ENCODE measurements at places on chromosomes 6 and 20.

- no peak for DNase-seq
Observed at GRCh38 chr20:34389206-34389953, 26.3 kb downstream of the ITCH start.

DNA sequence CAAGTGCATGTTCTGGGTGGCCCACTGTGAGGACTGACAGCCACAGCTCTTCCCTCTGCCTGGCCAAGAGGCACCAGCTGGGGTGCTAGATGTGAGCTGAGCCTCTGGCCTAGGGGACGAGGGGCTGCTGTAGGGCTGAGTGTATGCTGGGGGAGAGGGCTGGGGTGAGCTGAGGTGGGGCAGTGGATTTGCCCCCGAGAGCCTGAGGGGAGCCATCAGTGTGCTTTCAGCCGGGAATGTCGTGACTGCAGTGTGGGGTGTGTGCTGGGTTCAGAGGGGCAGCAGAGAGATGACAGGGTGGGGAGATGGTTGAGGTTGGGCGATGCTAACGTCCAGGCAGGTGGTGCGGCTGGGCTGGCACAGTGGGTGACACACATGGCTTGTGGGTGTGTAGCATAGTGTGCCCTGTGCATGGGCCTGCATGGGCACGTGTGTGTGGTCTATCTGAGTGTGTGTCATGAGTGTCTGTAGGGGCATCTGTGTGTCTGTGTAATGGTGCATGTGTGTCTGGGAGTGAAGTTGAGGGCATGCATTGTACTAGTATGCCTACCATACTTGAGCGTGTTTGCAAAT, 46.0 kb upstream of the BLCAP start:
- no peak for DNase-seq

GRCh38 chr20:54174457-54175175, 830 bp upstream of the CYP24A1 start:
- no peak for DNase-seq

GRCh38 chr6:147741389-147741788, 232.9 kb downstream of the SAMD5 start:
- DNase-seq, result no peak

GRCh38 chr20:31695849-31696804, 26.5 kb downstream of the BCL2L1 start:
- DNase-seq, result no peak

- DNase-seq, result no peak
Observed at GRCh38 chr6:3001773-3002293, 2.1 kb downstream of the NQO2 start.

- DNase-seq, result no peak
Observed at GRCh38 chr6:161696801-161697200, 422.9 kb upstream of the AGPAT4 start.

GRCh38 chr20:21182832-21183563, 57.1 kb downstream of the KIZ start:
- no peak for DNase-seq

DNA sequence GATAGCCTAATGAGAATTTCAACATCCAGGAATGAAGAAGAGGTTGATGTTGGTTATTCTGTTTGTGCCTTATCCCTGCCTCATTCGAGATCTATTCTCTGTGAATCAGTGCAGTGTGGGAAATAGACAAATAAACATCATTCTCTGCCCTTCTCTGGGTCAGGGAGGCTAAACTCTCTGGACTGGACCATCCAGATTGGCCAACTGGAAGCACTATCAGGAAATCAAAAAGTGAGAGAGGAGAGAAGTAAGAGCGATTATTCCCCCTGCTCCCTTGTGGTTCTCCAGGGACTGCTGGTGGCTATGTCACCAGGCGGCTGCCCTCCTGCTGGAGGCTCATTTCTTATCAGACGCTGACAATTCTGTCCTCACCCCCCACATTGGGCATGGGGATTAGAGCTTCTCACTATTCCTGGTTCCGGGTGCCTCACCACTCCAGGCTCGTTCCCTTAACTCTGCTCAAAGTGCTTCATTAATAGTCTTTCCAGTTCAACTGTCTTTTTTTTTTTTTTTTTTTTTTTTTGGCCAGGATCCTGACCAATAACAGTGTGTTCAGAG, 201.7 kb upstream of the RREB1 start:
- no peak for DNase-seq

DNA sequence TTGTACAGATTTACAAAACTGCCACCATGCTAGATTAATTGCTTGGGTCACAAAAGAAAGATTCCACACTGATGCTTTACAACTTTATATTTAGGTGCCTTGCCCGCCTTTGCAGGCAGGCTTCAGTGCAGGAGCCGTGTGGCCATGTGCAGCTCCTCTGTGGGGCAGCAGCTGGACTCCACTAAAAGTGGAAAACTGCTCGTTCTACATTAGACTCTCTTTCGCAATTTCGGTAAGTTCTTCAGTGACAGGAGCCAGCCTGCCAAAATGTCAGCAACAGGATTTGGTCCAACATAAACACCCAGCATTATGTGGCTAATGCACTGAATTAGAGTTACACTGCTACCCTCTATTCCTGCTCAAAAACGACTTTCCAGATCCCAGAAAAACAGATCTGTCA, 174.4 kb upstream of the KCNK16 start:
- DNase-seq, result no peak

- DNase-seq, result no peak
Observed at GRCh38 chr6:137266309-137266586, 47.1 kb upstream of the IFNGR1 start.

- no peak for DNase-seq
Observed at GRCh38 chr6:141963543-141964295, 169.0 kb upstream of the GJE1 start.

GRCh38 chr20:839626-840025, 6.1 kb downstream of the FAM110A start:
- no peak for DNase-seq

GRCh38 chr6:123925842-123926399, 122.3 kb downstream of the NKAIN2 start:
- DNase-seq, result no peak

DNA sequence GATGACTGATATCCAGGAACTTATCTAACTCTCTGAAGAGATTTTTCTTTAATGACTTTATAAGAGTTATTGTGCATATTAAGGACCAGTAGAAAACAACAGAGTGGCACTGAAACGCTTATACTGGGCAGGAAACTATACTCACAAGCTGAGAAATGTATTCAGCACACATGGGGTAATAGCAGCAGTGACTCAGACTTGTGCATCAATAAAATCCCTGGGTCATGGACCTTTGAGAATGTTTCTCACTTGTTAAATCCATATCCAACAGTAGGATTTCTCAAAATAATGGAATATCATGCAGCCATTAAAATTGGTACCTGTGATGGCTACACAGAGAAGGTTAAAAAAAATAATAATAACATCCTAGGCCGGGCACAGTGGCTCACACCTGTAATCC, 219.5 kb downstream of the BTBD9 start:
- DNase-seq, result no peak

DNA sequence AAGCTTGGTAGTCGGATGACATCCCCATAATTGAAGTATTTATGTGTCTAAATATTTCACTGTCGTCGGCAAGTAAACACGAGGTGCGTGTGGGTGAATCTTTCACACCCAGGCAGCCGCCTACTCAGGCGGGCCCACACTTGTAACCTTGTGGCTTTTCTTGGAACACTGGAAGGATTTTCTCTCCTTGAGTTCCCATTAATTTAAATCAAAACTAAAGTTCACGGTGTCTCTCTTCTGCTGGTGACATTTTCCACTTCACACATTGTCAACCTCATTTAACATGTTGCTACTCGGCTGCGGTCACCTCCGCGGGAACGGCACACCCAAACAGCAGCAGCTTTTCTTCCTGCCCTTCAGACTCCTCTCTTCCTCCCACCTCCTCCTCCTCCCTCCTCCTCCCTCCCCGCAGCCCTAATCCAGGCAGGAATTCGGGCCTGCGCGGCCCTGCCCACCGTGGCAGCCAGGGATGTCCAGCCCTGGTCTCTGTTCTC, 336.6 kb downstream of the QKI start:
- DNase-seq, result no peak

- no peak for DNase-seq
Observed at GRCh38 chr6:122704066-122704465, 75.5 kb upstream of the FABP7 start.

DNA sequence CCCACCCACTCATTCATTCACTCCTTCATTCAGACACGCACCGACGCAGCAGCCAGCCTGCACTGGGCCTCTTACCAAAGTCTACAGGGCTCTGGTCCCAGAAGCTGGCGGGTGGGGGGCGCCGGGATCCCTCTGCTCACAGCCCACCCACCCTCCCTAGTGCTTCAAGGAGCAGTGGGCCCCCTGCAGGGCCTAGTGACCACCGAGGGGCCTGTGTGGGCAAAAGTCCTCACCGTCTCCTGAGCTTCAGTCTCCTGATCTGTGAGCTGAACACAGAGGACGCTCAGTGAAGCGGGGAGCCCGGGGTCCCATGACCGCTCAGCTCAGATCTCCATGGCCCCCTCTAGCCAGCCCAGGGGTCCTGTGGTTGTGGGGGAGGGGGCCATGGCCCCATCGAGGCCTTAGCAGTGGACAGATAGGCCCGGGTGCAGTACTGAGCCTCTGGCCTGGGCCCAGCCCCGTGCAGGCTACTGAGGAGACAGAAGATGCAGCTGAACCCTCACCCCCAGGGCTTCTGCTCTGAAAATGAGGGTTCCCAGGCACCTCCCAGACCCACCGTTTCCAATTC, 33.4 kb upstream of the MRGBP start:
- no peak for DNase-seq

- no peak for DNase-seq
Observed at GRCh38 chr6:30041821-30042220, 19.2 kb upstream of the POLR1H start.

GRCh38 chr6:108836061-108836460, 12.2 kb upstream of the ARMC2 start:
- DNase-seq, result no peak

- DNase-seq, result no peak
Observed at GRCh38 chr6:136873748-136874147, 48.4 kb upstream of the SLC35D3 start.

- DNase-seq, result no peak
Observed at GRCh38 chr6:39714802-39715201, 10.4 kb downstream of the KIF6 start.

DNA sequence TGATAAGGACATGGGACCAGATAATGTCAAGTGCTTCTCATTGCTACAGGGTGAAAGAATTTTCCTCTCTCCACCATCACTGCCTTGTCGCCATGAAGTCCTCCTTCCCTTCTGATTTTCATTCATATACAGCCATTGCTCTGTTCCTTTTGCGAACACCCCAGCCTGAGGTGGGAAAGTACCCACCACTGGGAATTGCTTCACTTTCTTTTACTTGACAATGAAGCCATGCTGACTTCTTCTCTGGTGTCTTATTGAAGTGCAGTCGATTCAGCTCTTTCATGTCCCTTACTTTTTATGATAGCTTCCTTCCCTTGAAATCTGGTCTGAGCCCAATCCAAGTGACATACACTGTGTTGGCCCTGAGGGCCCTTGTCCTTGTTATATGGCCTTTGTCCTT, 16.2 kb downstream of the DAAM2 start:
- no peak for DNase-seq

- no peak for DNase-seq
Observed at GRCh38 chr6:13667655-13668054, 44.0 kb downstream of the RANBP9 start.

DNA sequence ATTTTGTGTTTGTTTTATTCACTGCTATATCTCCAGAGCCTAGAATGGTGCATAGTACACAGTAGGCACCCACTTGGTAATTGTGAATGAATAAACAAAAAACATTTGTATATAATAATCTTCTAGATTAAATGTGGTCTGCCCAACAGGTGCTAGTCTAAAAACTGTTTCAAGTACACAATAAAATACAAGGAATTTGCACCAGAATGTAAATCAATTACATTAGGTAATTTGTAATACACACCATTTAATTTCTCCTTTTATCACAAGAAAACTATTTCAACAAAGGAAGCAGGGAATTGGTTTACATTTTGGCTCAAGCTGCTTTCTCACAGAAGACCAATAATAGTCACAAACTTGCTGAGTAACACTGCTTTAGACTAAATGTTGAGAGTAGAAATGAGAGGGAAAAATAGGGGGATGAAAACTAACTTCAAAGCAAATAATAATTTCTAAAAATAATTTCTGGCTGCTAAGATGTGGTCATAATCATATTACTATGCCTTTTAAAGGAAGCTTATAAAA, 22.1 kb downstream of the RUNX2 start:
- no peak for DNase-seq

DNA sequence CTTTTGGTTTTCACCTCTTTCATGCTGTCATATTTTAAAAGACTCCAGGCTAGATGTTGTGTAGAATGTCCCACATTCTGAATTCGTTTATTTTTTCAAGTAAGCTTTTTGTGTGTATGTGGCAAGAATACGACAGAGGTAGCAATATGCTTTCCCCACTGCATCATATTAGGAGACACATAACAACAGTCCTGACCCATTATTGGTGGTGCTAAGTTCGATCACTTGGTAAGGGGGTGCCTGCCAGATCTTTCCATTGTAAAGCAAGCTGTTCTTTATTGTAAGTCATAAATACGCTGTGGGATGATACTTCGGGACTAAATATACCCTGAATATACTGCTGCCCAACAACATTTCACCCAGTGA, 588 bp upstream of the NCOA3 start:
- DNase-seq, result no peak

DNA sequence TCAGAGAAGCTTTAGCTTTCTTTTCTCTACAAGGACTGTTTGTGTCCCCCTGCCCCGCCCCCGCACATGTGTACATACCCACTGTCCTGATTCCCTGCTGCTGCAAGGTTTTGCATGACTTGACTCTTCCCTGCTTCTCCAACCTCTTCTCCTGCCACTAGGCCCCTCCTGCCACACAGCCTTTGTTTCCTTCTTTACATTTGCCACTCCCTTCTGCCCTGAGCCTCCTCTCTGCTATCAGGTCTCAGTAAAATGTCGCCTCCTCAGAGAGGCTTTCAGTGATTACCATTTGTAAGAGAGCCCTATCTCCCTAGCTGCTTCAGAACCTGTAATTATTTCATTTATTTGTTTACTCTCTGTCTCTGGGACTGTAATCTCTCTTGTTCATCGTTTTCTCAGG, 56.4 kb upstream of the VSTM2L start:
- DNase-seq, result no peak

DNA sequence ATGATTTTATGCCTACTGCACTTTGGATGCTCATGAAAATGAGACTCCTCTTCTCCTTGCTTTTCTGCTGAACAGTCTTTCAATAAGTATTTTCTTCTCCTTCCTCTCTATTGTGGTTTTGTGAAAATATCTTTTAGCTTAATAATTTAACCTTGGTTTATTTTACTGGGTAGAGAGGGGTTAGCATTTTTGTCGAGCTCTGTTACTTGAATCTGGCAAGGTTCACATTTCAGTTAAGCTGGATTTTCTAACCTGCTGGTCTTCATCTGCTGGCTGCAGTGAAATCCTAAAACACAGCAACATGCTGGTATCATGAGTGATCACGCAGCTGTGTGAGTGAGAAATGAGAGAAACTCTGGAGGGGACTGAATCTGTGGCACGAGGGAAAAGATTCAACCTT, 222.7 kb upstream of the NOX3 start:
- DNase-seq, result no peak

GRCh38 chr20:8867038-8867740, 201.7 kb upstream of the PLCB4 start:
- DNase-seq, result no peak

- no peak for DNase-seq
Observed at GRCh38 chr20:11229772-11230171, 556.0 kb upstream of the JAG1 start.

GRCh38 chr6:138428944-138429598, 25.0 kb downstream of the HEBP2 start:
- DNase-seq, result no peak
